Progenitor cell of endocrine pancreas (in vitro differentiated cells): ENCODE measurements at places on chromosomes 5 and 9.

DNA sequence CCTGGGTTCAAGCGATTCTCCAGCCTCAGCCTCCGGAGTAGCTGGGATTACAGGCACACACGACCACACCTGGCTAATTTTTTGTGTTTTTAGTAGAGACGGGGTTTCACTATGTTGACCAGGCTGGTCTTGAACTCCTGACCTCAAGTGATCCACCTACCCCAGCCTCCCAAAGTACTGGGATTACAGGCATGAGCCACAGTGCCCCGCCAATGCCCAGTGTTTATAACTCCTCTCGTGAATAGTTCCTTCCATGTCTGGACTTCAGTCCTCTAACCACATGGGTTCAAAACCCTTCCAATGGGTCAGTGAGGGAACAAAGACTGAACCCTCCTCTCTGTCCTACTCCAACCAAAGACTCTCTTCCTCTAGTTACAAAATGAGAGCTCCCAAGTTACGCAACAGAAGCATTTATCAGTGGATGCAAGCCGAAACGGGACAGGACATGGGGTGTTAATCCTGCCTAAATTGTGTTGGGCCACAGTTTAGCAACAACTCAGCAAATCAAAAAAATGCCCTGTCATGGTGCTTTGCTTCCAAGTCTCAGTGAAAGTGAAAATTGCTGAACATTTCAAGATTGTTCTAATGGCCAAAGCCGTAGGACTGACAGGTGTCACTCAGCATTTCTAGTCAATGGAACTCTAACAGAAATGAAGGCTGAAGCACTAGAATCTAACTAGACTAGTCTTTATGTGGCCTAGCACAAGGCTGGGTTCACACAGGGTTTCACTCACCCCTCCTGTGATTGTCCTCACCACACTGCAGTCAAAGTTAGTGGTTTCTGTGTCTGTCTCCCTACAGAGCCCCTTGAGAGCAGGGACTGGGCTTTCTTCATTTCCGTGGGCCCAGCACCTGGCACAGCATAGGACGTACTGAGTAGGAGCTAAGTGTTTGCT is 3.2 kb upstream of the TMEM245 start:
- DNase-seq: no peak

- no peak for DNase-seq
Measured at GRCh38 chr5:83470526-83471404, 779 bp upstream of the VCAN start.

DNA sequence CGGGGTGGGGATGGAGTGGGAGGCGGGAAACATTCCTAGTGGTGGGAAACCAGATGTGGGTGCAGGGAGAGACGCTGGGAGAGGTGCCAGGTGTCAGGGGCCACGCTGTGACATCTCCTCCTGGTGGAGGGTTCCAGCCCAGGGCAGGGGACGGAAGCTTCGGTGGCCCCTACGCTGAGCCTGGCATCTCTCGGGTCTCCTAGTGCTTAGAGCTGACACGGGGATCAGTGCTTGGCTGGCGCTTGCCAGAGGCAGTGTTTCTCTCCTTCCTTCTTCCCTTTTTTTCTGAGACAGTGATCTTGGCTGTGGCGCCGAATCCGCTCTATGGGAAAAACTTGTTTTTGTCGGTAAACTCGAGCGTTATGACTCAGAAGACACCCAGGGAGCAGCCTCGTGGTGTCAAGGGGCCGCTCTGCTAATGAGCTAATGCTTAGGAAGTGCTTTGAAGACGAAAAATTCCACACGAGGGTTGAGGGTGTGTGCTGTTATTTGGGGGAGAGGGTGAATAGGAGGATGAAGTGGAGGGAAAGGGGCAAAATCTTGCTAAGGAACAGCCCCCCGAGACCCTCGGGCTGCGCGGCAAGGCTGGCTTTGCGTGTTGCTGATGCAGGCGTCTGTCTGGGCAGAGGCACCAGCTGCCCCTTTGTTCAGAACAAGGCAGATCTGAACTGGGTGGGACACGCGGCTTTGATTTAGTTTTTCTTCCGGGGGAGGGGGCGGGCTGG is 20.4 kb upstream of the IER5L start:
- DNase-seq: no peak

DNA sequence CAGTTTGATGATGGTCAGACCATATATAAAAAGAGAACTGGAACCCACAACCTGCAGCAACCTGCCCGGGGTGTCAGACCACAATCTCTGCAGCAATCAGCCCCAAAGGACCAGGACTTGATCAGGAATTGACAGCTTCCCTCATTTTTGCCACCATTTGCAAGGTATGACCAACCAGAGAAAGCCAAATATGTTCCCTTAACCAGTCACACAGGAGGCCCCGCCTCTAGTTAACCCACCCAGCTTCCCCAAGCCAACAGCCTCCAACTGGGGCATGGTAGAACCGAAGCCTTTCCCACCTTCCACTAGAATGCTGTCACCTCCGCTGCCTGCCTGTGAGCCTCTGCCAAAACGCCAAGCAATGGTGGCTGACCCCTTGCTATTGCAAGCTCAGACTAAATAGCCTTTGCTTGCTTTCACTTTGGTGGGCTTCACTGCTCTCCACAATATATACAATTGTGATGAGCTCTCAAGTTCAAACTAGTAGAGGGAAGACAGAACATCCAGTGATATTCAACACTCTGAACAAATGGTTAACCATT is 86.3 kb downstream of the AK8 start:
- DNase-seq: no peak

GRCh38 chr5:170057311-170057710 is 48.4 kb upstream of the FOXI1 start:
- no peak for DNase-seq

DNA sequence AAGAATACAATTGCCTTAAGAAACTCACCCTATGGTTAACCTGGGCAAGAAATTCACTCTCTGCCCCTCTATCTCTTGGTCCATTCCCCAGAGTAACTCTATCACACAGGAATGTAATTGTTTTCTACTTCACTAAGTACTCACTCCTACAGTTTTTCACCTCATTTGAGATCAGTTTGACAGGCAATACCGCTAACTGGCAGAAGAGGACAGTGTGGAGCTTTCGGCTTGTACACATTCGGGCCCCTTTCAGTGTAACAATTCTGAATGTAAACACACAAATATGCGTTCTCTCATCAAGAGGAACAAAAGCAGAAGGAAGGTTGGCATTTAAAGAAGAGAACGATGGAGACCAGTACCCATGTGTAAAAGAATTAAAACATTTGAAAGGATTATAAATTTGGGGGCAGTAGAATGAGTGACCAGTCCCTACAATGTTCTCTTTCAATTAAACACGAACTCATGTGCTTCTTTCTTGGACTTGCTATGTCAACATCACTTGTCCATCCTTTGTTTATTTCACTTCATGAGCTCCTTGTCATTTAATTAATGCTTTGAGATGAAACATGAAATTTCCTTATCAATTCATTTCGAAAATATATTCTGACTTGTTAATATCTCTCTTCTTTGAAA is 188.5 kb upstream of the GRAMD2B start:
- DNase-seq: no peak

- no peak for DNase-seq
Measured at GRCh38 chr9:18668944-18669343, 195.0 kb downstream of the ADAMTSL1 start.

DNA sequence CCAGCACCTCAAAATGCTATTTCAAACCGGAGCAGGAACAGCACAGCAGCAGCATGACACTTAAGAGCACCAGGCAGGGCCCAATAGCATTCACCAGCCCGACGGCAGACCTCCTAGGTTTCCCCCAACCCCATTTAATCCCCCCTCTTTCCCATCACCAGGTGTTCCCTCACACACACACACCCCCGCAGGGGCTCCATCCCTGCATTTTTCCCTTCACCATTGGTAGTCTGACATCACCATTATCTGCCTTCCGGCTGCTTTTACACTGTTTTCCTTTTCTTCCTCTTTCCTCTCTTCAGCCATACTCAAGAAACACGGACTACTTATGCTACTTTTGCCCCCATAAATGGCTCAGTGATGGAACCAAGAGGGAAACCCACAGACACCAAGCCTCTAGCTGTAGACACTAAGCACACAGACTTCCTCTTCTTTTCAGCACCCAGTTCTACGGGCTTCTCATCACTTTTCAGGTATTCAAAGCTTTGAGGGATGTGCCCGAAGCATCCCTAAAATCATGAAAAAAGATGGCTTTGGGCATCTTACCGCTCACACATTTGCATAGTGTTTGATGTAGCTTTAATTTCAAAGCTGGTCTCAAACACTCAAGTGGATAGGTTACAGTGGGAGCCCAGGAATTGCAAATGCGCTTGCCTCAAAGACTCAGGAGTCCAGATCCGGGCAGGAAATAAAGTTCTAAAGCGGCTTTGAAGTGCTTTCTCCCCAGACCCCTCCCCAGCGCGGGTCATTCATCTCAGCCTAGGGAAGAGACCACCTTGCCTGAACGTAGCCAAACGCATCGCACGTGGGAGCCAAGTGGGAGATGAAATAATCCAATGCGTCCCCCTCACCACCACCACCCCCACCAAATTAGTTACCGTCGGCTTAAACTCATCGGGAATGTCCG is 141.5 kb downstream of the TSSK1B start:
- DNase-seq: no peak

DNA sequence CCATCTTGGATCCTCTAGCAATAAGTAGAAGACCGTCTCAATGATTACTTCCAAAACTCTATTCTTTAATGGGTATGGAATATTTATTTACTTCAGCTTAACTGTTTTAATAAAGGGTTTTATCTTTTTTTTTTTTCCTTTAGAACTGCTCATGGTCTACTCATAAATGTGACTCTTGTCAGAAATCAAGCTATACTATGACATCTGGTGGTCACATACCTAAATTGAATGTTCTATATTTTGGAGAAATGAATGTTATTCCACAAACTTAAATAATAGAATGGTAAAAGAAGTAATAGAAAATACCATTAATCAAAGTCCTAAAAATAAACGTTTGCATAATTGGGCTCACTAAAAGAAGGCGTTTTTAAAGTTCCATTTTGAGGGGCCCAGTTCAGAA is 131.2 kb upstream of the PLCXD3 start:
- no peak for DNase-seq

DNA sequence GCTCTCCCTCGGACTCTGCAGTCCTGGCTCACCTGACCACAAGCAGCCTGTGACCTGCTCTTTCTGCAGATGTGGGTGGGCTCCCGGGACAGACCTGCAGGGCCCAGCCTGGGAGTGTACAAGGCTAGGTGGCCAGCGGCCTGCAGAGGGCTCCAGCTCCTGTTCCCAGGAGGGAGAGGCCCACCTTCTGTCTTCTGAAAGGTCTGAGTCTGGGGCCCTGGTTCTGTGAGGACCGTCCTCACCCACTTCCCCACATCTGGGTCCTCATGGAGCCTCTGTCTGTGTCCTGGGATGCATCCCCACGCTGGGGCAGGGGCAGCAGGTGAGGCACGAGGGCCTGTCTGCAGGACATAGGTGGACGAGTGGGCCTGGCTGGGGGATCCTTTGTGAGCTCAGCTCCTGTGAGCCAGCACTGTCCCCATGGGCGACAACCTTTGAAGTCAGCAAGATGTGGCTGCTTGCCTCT is 43.7 kb downstream of the PHF2 start:
- no peak for DNase-seq

DNA sequence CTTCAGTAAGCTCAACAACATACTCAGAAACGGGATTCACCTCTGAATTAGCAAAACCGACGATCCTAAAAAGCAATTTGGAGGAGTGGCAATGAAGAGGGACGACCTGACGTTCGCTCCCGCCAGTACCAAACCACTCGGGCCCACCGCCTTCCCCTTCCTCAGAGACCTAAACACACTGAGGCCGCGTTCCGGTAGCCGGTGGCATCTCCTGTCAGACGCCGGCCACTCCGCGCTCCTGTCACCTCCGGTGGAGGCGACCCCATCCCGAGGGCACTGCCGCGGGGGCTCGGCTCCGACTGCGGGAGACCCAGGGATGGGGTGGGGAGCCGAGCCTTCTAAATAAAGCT is 617 bp downstream of the PPP6C start:
- DNase-seq: peak; percentile 10

DNA sequence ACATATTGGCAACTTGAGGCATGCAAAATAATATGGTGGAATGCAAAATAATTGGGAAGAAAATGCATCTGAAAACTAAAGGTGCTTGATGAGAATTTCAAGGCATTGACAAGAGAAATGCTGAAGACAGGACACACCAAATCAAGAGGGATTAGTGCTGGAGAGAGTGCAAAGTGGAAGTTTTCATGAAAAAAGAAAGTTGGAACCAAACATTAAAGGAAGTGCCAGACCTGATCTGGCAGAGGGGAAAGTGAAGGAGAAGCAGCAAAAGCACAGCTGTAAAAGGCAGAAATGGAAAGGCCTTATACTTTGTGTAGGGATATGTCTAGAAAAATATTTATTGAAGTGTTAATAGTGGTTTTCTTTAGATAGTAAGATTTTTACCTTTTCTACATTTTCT is 35.3 kb upstream of the FYB1 start:
- DNase-seq: no peak

- no peak for DNase-seq
Measured at GRCh38 chr9:90870621-90871326, 69.2 kb downstream of the SYK start.

DNA sequence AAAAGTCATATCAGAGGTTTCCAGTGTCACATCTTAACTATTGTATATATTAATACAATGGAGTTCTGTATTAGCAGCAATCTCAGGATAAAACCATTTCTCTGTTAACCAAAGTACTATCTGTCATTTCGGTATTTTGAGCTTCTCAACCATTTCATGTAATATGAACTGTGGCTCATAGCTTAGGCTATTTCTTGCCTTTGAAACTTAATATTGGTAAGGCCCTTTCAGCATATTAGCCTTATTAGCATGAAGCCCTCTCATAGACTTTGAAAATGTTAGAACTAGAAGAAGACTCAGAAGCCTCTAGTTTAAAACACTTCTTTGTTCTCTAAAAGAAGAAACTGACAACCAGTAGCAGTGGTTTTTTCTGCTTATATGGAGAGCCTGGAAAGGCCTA is 731 bp downstream of the CAVIN4 start:
- no peak for DNase-seq

DNA sequence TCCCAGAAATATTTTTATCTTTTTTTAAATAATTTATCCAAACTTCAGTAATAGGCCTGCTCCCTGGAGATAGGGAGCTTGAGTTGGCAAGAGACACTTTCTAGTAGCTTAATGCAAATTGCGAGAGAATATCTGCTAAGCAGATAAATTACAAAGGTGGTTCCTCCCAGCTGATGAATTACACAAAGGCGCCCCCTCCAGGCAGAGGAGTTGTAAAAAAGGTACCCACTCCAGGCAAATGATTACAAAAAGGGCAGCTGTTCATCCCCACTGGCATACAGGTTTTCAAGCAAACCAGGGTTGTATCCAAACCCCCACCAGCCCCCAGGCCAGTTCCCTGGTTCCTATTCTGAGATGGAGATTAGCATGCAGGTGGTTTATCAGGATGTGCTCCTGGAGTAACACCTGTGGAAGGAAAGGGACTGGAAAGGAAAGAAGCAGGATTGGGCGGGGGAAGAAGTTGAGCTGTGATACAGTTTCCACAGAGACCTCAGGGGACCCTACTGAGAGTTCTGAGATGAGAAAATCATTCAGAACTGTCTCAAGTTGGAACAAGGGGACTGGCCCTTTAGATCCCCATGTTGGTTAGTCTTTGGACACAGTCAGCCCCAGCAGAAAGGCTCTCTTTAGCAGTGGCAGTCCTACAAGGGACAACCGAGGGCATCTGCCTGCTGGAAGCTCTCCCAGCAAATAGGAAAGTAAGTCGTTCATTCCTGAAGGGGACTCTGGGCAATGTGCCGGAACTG is 25.5 kb downstream of the ESM1 start:
- no peak for DNase-seq

GRCh38 chr9:123112015-123112975 is 78.8 kb downstream of the GPR21 start:
- no peak for DNase-seq

GRCh38 chr5:172835290-172835993 is 1.4 kb downstream of the ERGIC1 start:
- no peak for DNase-seq
